ENCODE measurements at places on chromosomes 1 and 21. TPM values are rescaled to one million over a fixed set of nuclear protein-coding genes. Genes with fewer than 3 reads are reported as not detected.

DNA sequence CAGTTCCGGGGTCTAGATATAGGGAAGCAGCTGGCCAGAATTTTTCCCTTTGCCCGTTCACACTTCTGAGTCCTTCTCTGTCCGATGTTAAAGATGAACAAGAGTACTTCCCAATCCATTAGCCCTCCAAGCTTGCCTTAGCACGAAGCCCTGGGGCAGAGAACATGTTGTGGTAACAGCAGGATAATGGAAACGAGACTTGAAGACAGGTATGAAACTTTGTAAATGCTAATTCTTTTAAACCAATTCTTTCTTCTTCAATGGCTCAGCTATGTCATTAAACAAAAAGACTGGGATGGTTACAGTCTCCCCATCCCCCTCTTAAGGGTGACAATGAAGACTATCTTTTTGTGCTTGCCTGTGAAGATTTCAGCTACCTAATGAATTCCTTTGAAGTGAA, 218.5 kb downstream of the PLA2G4A start:
- DNase-seq, result no peak

DNA sequence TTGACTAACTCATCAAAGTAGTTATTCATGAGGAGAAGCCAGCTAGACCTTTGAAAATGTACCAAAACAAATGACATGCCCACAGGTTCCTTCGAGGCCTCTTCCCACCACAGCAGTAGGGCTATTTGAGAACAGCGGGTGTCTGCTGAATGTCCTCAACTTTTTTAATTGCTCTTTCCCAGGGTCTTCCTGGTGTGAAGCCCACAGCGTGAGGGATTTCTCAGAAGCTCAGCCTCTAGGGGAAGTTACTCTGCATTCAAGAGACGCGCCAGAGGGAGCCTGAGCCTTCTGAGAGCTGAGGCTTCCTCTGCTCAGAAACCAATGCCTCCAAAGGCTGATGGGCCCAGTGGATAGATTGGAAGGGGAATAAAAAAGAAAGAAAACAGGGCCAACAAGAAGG, 153.6 kb downstream of the OLFM3 start:
- DNase-seq, result no peak

GRCh38 chr1:218874801-218875400, 298.8 kb upstream of the LYPLAL1 start:
- DNase-seq, result no peak

ADGRB2 gene
- total RNA-seq, result 7.9 TPM

All from tongue (tissue), 3 donors.